Epithelial cell of proximal tubule (primary cell): ENCODE measurements at places on chromosomes 1 and 21. TPM values are rescaled to one million over a fixed set of nuclear protein-coding genes. Genes with fewer than 3 reads are reported as not detected.

ZBTB37 gene
- 2.2 and 3.0 TPM in 2 replicates for total RNA-seq

CFHR4 gene
- not detected in 2 replicates for total RNA-seq

AMY1C gene
- not detected in 2 replicates for total RNA-seq

CHAF1B gene
- total RNA-seq, result 8.5 and 21.8 TPM in 2 replicates

CGN gene
- 9.5 and 10.1 TPM in 2 replicates for total RNA-seq
